Thymus (tissue), 14 donors: ENCODE measurements at places on chromosomes 4 and X.

GRCh38 chr4:148215202-148215601 lies 227.0 kb downstream of the NR3C2 start:
- no peak for DNase-seq

GRCh38 chrX:72245461-72246089 lies 6.7 kb upstream of the ERCC6L start:
- DNase-seq = peak; percentile 47

DNA sequence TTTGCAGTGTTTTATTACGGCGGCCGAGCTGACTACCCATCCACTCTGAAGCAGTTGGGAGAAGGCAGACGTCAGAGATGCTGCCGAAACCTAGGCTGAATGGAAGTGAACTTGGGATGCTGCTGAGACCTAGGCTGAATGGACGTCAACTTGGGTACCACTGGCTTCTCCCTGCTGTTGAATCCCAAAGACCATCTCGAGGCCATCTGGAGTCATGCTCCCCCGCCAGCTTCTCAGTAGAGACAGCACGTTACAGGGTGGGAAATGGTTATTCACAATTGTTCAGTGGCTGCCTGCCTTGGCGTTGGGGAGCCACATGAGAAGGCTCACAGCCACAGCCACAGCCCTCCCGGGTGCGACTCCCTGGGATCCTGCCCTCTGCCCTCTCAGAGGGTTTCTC lies 40.9 kb downstream of the P2RY8 start:
- no peak for DNase-seq

DNA sequence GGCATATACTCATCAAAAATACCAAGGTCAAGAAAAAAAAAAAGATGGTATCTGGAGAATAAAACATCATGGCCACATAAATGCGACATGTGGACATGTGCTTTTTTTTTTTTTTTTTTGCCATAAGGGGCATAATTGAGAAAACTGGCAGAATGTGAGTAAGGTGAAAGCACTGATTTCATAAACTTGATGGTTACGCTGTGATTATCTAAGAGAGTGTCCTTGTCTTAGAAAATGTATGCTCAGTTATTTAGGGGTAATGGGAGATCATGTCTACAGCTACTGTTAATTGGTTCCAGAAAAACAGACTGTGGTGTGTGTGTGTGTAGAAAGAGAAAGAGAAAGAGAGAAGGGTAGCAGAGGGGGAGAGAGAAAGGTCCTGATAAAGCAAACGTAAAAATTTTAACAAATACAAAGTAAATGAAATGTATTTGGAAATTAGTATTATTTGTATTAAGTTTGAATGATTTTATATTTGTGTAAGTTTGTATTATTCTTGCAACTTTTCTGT lies 8.1 kb downstream of the DNAJB14 start:
- DNase-seq = no peak

GRCh38 chr4:62670514-62670913 lies 1470.4 kb downstream of the ADGRL3 start:
- no peak for DNase-seq

- DNase-seq = no peak
Measured at GRCh38 chr4:174749091-174749490, 80.0 kb downstream of the GLRA3 start.

DNA sequence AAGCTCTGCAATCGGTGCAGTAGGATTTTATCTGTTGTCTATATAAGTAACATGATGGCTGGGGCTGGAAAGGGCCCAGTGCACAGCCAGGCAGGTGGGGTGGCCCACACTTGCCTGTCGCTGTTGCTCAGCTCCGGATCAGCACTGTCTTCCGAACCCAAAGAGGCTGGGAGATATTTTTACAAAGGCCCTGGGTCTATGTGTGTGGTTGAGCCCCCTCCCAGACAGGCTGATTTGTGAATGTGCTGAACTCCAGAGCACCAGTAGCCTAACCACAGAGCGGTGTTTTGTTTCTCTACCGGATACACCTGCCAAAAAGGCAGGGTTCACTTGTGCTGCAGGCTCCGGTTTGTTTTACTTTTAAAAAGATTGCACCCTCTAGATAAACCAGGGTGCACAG lies 33.5 kb upstream of the CHRNA9 start:
- peak; percentile 87 for DNase-seq

DNA sequence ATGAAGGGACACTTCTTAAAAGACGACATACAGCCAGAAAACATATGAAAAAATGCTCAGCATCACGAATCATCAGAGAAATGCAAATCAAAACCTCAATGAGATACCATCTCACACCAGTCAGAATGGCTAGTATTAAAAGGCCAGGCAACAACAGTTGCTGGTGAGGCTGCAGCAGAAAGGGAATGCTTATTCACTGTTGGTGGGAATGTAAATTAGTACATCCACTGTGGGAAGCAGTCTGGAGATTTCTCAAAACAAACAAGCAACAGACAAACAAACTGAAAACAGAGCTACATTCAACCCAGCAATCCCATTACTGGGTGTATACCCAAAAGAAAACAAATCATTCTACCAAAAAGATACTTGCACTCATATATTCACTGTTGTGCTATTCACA lies 197.9 kb downstream of the EVC2 start:
- DNase-seq = no peak

- no peak for DNase-seq
Measured at GRCh38 chr4:21992330-21992729, 43.8 kb upstream of the KCNIP4 start.

DNA sequence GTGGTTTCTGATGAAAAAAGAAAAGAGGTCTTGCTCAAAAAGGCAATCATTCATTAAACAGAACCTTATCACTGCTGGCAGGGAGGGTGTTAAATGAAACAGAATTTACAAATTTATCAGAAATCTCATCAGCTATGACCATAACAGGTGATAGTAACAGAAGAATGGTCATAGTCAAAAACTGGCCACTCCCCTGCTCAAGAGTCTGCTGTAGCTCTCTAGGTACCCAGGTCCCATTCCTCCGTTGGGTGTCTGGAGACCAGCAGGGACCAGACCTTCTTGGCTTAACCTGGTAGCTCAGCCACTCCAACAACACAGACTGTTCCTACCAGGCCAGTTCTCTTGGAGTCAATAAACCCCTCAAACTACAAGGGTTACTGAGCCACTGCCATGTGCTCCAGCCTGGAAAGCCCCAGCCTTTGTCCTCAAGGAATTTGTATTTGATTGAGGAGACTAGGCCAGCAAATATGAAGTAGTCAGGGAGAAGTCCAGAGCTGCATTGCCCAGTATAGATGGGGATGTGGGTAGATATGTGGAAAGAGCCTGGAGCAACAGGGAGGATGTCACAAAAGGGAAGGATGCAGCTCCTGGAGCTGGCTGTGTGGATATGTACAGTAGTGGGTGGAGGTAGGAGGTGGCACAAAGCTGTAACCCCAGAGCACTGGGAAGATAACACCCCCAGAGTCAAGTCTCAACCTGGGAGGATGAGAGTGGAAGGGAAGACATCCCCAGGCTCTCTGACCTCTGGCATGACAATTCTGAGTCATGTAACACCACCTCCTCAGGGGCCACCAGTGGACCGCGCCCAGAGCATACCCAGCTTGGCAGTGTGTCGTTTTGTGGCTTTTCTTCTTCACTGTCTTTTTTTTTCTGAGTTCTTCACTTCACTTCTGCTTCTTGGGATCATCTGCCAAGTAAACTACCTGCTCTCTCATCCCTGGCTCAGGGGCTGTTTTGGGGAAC lies 21.9 kb downstream of the RASL11B start:
- no peak for DNase-seq

- DNase-seq = no peak
Measured at GRCh38 chrX:70026112-70026850, 23.5 kb downstream of the AWAT2 start.

DNA sequence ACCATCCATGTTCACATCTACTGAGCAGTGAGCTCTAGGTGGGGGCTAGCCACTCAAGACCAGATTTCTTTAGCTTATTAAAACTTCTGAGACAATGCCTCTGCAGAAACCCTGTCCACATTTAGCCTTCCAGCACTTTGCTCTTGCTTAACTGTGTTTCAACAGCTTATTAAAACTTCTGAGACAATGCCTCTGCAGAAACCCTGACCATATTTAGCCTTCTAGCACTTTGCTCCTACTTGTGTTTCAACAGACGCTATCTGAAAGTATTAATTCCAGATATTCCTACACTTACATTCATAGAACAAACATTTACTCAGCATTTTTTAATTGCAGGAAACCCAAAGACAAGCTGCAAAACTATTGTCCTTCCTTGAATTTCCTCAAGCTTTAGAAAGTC lies 91.9 kb downstream of the SEL1L3 start:
- DNase-seq = no peak

GRCh38 chr4:113711883-113712662 lies 49.5 kb downstream of the CAMK2D start:
- DNase-seq = no peak

DNA sequence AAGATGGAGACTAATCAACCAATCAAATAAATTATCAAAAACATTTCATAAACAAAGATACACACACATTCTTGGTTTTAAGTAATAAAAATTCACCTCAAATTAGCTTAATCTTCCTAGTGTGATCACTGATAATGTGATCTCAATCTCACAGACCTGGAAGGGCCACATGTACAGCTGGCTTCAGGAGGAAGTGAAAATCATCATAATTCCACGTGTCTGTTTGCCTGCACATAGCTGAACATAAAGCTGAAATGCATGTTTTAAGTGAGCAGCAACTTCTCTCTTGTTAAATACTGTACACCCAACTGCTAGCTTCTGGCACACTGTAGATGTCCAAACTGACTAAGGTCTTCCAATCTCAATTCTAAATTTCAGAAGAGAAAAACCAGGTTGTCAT lies 53.8 kb downstream of the ARHGAP6 start:
- no peak for DNase-seq

GRCh38 chr4:152045807-152046571 lies 285.2 kb upstream of the GATB start:
- peak; percentile 61 for DNase-seq

DNA sequence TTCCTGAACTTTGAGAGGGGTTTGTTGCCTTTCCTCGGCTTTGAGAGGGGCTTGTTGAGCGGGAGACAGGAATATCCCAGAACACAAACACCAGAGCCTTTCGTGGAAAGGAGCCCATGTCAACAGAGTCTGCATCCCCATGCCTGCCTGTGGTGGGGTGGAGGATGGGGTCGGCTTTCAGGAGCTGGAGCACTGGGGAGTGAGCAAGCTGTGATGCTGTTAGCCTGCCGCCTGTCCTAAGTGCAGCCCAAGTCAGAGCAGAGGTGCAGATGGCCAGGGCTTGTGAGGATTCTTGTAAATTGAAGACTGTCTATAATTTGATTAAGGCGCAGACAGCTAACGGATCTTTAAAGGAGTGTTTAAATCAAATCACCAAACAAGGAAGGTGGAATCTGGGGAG lies 103.3 kb upstream of the ANK2 start:
- no peak for DNase-seq

- no peak for DNase-seq
Measured at GRCh38 chr4:6188687-6189305, 11.6 kb downstream of the JAKMIP1 start.

GRCh38 chr4:155592179-155592937 lies 74.3 kb upstream of the GUCY1A1 start:
- no peak for DNase-seq

DNA sequence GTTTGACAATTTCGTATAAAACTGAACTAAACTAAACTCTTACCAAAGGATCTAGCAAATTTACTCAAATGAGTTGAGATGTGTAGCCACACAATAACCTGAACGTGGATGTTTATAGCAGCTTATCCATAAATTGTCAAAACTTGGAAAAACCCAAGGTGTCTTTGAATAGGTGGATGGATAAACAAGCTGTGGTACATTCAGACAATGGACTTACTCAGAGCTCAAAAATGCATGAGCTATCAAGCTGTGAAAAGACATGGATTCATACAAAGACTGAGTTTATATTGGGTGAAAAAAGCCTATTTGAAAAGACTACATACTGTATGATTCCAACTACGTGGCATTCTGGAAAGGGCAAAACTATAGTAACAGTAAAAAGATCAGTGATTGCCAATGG lies 69.5 kb downstream of the LARP1B start:
- DNase-seq = no peak

DNA sequence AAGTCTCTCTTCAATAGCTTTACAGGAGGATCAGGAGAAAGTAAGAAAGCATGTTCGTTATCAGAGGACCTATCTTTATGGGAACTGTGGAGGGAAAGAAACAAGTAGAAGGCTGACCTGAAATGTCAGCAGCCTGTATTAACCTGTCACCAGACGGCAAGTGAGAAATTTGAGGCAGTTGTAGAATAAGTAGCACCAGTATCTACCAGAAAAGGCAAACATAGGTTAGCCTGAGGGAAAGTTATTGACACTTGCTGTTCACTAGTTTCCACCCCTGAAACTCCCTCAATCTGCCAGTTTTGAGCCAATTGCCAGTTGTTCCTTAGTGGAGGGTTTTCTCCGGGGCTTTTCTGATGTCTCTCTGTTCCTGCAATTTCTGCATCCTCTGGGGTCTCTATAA lies 36.4 kb downstream of the ZNF81 start:
- DNase-seq = no peak

- DNase-seq = no peak
Measured at GRCh38 chr4:27081675-27082586, 221.3 kb downstream of the STIM2 start.

DNA sequence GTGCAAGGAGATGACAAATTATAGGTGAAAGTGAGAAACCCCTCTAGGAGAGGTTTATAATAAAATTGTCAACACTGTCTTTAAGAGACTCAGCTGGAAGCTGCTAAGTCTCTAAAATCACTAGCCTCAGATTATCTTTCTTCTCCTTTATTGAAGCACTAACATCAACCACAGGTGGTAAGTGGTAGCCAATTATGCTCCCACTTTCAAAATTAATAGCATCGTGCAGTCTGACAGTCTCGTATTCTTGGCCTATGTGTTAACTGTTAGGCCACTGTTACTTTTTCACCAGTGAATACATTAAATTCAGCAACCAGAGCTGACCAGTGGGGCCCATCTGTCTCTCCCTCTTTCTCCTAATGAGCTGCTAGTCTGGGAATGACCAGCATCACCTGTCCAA lies 674.1 kb downstream of the RAPGEF2 start:
- no peak for DNase-seq

DNA sequence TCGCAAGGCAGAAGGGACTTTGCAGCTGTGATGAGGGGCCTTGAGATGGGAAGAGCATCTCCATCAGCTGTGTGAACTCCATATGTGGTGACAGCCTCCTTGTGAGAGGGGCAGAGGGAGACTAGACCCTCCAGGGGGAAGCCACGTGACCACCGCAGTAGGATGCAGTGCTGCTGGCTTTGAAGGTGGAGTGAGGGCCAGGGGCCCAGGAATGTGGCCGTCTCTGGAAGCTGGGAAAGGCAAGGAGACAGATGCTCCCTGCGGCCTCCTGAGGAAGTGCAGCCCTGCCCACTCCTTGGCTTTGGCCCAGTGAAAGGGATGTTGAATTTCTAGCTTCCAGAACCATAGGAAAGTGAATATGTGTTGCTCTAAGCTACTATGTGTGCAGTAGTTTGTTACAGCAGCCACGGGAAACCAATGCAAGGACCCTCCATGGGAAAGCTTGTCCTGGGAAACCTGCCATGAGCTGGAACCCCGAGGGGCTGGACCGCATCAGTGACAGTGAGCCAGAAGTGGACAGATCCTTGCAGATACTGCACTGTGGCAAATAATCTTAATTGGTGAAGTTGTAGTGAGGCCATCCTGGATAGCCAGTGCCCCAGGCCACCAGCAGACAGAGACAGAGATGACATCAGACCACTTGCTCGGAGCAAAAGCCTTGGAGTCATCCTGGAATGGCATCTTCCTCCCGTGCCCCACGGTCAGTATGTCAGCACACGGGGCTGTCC lies 35.4 kb upstream of the SORCS2 start:
- DNase-seq = no peak
